ENCODE measurements at places on chromosomes 5 and 9. TPM values are rescaled to one million over a fixed set of nuclear protein-coding genes. Genes with fewer than 3 reads are reported as not detected.

Gene ADGRD2
- total RNA-seq = not detected

Gene NOXA1
- total RNA-seq = 1.0 TPM

Gene MINAR2
- not detected for total RNA-seq

Gene PCDHB9
- total RNA-seq = not detected

Gene FOXD4L5
- total RNA-seq = not detected

Gene ENHO
- total RNA-seq = 1.3 TPM

All from A549 treated with CpdA at 1 μM for 4 hours (cell line).